A549 treated with AZD2906 at 1 μM for 4 hours (cell line): ENCODE measurements at places on chromosomes 3 and 15. TPM values are rescaled to one million over a fixed set of nuclear protein-coding genes. Genes with fewer than 3 reads are reported as not detected.

Gene RMDN3
- total RNA-seq, result 20.7 to 22.6 TPM (median 21.8 TPM) in 5 replicates

Gene SNURF
- 4.7 to 11.3 TPM (median 9.3 TPM) in 5 replicates for total RNA-seq

Gene MME
- total RNA-seq, result 0.12 TPM in 1 of 5 replicates, not detected in the others

Gene LSG1
- total RNA-seq, result 26.5 to 31.0 TPM (median 28.5 TPM) in 5 replicates

Gene TOPBP1
- total RNA-seq, result 19.8 to 29.1 TPM (median 22.6 TPM) in 5 replicates

Gene KNG1
- 0.03 TPM in 3 of 5 replicates, not detected in the others for total RNA-seq

Gene ZFYVE19
- total RNA-seq, result 15.4 to 18.5 TPM (median 17.0 TPM) in 5 replicates

Gene ADAMTS9
- 0.57 to 0.72 TPM (median 0.62 TPM) in 5 replicates for total RNA-seq

Gene FOXL2NB
- 0.68 to 1.1 TPM (median 0.95 TPM) in 5 replicates for total RNA-seq

Gene MINAR1
- total RNA-seq, result 0.31 to 0.54 TPM (median 0.50 TPM) in 5 replicates

Gene MKRN2OS
- not detected in 5 replicates for total RNA-seq

Gene TOP2B
- 54.8 to 75.4 TPM (median 59.6 TPM) in 5 replicates for total RNA-seq

Gene TRIM71
- 0.01 TPM in 2 of 5 replicates, not detected in the others for total RNA-seq

Gene XRN1
- total RNA-seq, result 3.3 to 5.0 TPM (median 4.3 TPM) in 5 replicates

Gene TRANK1
- 1.1 to 2.1 TPM (median 1.3 TPM) in 5 replicates for total RNA-seq

Gene HIGD2B
- total RNA-seq, result not detected in 5 replicates

Gene NIPA2
- total RNA-seq, result 103 to 111 TPM (median 106 TPM) in 5 replicates

Gene GXYLT2
- total RNA-seq, result 1.1 to 1.7 TPM (median 1.6 TPM) in 5 replicates

Gene EFCC1
- total RNA-seq, result 0.02 TPM in 1 of 5 replicates, not detected in the others

Gene DNAJA4
- 0.06 to 0.11 TPM (median 0.10 TPM) in 3 of 5 replicates, not detected in the others for total RNA-seq

Gene IL17RE
- 1.7 to 1.9 TPM (median 1.8 TPM) in 5 replicates for total RNA-seq

Gene CIP2A
- total RNA-seq, result 14.2 to 18.8 TPM (median 17.7 TPM) in 5 replicates

Gene CFAP91
- total RNA-seq, result 0.23 to 0.35 TPM (median 0.25 TPM) in 4 of 5 replicates, not detected in the other

Gene PARP15
- total RNA-seq, result not detected in 5 replicates
